Natural killer cell (primary cell): ENCODE measurements at places on chromosomes 7 and 10. TPM values are rescaled to one million over a fixed set of nuclear protein-coding genes. Genes with fewer than 3 reads are reported as not detected.

TEX47 gene
- total RNA-seq = not detected

IL2RA gene
- total RNA-seq = 11.2 TPM

DNA sequence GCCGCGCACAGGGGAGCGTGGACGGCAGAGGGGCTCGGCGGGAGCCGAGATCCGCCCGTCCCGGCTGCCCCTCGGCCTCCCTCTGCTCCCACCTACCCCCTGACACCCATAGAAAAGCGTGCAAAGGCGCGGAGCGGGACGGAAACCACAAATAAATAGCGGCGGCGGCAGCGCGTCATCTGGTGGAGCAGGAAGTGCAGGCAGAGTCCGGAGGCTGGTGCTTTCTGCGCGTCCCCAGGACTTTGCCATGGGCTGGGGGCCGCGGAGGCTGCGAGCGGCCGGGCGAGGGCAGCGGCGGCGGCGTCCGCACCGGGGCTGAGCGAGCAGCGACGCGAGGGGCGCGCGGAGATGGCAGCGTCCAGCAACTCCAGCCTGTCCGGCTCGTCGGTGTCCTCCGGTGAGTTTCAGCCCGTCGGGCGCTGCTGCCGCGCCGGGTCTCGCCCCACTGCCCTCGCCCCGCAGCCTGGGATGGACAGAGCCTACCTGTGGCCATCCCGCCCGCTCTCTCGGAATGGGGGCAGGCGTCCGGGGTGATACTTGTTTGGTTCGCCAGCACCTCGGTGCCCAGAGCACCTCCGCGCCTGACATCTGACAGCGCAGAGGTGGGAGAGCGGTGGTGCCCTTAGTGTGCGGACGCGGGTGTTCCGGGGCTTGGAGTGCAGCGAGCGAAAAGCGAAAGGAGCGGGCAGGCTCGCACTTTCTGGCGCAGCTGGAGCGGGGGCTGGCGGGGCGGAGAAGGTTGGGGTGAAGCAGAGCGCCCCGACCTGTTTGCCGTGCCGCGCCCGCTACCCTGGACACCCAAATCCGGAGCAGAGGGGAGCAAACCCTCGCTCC, at the start of gene CHN2:
Gene CHN2, plus strand, starts transcription at position 182 of the 834 bp plus-strand sequence.
- peaks cover 19% of the 10 kb centered on the region for H3K4me1 ChIP-seq
- no peaks in the 10 kb centered on the region for H3K36me3 ChIP-seq
- peak; percentile 75 for DNase-seq
- peak within 1 kb of the TSS; percentile 79 for H3K4me3 ChIP-seq
- peak within 1 kb of the TSS; percentile 67 for H3K27ac ChIP-seq

DNA sequence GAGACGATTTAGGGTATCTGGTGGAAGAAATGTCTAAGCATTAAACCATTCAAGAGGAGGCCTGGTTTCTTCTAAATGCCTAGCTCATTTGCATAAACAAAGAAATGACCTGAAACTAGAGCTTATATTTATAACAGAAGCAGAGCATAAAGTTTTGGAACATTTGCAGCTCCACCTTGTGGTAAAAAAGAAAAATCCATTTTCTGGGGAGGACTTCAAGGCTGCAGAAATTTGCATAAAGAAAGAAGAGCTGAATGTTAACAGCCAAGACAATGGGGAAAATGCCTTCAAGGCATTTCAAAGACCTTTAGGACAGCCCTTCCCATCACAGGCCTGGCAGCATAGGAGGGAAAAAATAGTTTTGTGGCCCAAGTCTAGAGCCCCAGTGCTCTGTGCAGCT, 362.0 kb downstream of the ZNF248 start:
- no peaks in the 10 kb centered on the region for H3K4me1 ChIP-seq
- no peak for DNase-seq
- no peak overlapping the region for H3K4me3 ChIP-seq
- H3K27me3 ChIP-seq = no peaks in the 10 kb centered on the region
- no peaks in the 10 kb centered on the region for H3K36me3 ChIP-seq

DNA sequence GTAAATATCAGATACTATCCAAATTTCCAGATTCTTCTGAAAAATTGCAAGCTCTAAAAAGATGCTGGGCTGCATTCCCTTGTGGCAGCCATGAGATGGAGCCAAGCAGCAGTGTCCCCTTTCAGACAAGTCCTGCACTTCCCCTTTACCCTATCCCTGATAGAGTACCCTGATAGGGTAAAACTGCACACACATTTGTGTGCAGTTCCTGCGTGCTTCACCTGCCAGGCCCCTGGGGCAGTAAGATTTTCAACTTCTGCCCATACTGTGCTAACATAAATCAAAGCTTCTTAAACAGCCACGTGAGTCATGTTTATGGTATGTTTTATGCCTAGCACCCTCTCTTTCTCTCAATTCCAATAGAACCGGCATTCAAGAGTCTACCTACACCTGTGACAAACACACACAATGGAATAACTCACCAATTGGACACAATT, 52.2 kb downstream of the IFIT5 start:
- H3K4me1 ChIP-seq = no peaks in the 10 kb centered on the region
- H3K4me3 ChIP-seq = no peak overlapping the region
- no peaks in the 10 kb centered on the region for H3K36me3 ChIP-seq
- H3K27me3 ChIP-seq = no peaks in the 10 kb centered on the region
- DNase-seq = no peak

DNA sequence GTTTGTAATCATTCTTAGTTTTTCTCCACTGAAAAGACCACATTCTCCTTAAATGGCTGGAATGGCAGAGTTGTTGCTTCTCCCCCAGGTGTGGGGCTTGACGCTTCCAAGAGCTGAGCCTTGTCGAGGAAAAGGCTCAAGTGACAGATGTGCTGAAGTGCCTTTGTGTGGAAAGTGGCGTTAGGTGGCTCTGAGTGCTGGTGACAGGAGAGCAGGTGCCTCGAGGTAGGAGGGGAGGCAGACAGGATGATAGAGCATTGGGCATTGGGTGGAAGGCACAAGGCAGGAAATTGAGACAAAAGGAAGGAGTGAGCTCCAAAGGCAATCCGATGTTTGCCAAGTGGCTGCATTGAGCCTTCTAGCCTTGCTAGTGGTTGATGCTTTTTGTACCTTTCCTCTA, 6.7 kb downstream of the KIAA1217 start:
- H3K4me1 ChIP-seq = no peaks in the 10 kb centered on the region
- no peaks in the 10 kb centered on the region for H3K27me3 ChIP-seq
- no peaks in the 10 kb centered on the region for H3K36me3 ChIP-seq
- no peak overlapping the region for H3K4me3 ChIP-seq
